ENCODE measurements at places on chromosomes 3 and 15.

- DNase-seq = no peak
These were observed 43.5 kb upstream of the ZNF280D start for GRCh38 chr15:56776839-56777238.

DNA sequence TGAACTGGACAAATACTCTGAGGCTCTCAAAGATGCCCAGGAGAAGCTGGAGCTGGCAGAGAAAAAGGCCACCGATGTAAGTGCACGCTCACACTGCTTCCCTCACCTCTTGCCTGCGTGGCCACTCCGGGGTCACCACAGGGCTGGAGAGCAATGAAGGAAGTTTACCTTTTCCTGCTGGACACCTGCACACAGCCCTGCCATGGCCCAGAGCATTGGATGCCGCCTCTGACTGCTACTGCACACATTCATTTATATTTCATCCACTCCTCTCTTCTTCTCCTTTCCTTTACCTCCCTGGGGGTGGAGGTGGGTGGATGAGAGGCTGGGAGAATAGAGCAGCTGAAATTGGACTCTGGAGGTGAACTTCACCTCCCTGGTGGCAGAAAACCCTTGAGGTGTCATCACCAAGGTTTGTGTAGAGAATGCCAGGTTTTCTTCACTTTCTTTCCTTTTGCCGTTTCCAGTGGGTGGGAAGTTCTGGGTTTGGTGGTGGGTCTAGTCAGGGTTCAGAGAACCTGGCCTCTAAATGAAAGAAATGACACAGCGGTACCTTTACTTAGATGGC lies 1.6 kb downstream of the TPM1 start:
- no peak for DNase-seq

- no peak for DNase-seq
These were observed 16.2 kb upstream of the DENND6A start for GRCh38 chr3:57709031-57709430.

DNA sequence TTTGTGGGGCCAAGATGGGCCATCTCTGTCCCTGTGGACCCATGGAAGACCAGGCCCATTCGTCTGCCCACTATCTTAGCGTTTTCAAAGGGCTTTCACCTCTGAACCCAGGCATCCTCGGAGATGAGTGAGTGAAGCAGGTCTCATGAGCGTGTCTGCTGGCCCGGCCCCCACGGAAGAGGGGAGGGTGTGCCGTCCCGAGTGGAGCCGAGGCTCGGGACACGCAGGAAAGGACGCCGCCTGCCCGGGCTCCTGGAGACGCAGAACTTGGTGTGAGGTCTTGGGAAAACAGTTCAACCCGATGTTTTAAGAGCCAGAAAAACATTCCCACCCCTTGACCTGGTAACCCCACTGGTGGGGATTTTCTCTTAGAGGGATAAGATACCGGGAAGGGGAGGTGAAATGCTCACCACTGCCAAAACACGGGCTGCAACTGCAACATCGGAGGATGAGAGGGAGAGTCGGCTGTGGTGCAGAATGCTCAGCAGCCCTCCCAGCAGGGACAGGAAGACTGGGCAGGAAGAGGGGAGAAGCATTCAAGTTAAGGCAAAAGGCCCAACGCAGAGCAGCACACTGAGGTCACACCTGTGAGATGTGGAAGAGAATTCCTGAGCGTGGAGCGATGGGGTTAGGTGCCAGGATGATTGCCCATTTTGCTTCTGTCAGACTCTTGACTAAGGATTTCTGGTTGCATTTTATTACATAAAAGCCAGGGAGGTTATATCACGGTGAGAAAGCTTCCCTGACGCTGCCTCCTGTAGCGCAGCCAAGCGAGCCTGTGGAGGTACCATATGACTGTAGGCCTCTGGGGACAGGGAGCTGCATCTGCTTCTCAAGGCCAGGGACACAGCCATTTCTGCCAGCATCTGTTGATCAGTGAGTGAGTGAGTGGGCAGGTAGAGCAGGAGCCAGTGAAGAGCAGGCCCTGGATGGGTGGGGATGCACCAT lies 14.1 kb upstream of the STAB1 start:
- DNase-seq = no peak

DNA sequence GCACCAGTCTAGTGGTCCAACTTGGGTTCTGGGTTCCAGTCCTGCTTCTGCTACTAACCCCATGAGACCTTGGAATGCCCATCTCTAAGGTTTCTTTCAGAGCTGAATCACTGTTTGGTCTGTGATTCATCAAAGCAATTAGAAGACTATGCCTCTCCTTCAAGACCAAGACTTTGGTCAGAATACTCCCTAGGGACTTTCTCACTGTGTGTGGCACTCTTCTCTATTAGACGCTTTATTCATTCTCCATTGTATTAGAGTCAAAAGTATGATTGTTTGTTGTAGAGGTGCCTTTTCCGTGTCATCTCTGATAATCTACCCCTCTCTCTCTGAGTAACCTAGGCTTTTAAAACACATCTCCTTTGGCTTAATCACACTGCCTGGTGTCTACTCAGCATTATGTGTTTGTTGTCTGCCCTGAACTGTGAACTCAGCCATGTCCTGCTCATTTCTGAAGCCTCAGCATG lies 90.5 kb downstream of the LPP start:
- DNase-seq = peak; percentile 28

GRCh38 chr3:102194760-102195159 lies 240.1 kb upstream of the ZPLD1 start:
- DNase-seq = no peak

DNA sequence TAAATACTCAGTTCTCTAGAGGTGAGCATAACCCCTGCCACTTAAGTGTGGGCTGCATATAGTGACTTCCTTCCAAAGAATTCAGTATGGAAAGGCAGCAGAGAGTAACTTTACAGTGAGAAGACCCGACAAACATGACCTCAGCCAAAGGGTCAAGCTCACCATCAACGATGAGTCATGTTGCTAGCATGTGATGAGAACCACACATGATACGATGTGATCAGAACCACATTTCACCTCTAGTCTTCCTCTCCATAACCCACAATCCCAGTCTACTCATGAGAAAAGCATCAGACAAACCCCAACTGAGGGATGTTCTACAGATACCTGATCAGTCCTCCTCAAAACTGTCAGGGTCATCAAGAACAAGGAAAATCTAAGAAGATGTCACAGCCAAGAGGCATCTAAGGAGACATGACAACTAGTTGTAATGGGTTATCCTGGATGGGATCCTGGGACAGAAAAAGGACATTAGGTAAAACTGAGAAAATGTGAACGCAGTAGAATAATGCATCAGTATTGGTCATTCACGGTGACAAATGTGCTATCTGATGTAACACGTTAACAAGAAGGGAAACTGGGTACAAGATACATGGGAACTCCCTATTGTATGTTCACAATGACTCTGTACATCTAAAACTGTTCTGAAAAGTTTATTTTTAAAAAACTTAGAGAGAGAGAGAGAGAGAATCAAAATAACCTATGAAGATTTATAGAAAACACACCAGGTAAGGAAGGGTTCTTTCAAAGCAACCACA lies 28.3 kb downstream of the SEC61A1 start:
- peak; percentile 53 for DNase-seq

DNA sequence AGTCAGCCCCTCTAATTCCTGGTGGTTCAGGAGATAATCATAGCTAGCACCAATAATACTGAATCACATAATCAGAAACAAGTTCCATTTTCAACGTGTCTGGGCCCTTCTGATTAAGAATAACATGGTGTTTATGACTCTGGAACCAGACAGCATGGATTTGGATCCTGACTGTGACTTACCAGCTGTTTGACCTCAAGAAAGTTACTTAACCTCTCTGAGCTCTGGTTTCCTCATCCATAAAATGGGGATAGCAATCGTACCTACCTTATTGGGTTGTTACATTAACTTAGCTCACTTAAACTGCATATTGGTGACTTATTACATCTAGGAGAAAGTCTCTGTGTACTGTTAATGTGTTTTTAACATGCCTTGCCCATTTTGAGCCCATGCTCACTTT lies 10.7 kb upstream of the TMEM40 start:
- no peak for DNase-seq

GRCh38 chr15:78906316-78906620 lies 33.6 kb downstream of the MORF4L1 start:
- DNase-seq = peak; percentile 33

DNA sequence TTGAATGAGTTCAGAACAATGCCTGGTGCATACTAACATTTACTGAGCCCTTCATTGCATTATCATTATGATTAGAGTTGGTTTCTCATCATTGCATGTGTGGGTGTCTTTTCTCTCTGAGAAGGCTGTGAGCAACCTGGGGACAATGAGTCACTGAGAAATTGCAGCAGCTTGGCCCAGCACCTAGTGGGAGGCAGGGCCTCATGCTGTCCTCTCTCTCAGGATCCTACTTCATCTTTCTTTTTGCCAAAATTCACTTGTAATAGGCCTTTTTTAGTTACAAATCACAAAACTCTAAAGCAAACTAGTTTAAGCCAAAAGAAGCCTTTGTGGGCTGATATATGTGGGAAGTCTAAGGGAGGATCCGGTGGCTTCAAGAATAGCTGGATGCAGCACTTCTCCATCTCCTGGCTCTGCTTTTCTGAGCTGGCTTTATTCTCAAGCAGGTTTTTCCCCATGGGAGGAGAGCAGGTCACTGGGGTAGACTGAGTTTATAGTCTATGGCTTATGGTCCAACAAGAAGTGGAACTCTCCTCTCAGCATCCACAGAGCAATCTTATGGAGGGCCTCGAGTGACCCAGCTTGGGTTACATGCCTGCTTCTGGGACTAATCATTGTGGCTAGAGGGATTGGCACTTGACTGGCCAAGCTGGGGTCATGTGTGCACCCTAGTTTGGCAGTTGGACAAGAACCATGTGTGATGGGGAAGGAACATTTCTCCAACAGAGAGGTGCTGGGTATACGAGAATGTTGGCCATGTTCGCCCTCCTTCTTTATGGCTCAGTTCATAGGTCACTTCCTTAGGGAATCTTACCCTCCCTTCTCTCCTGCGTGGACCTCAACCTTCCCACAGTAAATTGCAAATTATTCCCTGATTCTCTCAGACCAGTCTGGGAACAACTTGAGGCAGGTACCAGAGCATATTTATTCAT lies 8.7 kb upstream of the CAMK1 start:
- DNase-seq = no peak

GRCh38 chr3:35523838-35524237 lies 115.5 kb upstream of the ARPP21 start:
- DNase-seq = no peak

- DNase-seq = no peak
These were observed 8.8 kb downstream of the CACNA2D3 start for GRCh38 chr3:54131026-54131605.

All from T1000 (cell line).